ENCODE measurements at places on chromosomes 4 and X.

DNA sequence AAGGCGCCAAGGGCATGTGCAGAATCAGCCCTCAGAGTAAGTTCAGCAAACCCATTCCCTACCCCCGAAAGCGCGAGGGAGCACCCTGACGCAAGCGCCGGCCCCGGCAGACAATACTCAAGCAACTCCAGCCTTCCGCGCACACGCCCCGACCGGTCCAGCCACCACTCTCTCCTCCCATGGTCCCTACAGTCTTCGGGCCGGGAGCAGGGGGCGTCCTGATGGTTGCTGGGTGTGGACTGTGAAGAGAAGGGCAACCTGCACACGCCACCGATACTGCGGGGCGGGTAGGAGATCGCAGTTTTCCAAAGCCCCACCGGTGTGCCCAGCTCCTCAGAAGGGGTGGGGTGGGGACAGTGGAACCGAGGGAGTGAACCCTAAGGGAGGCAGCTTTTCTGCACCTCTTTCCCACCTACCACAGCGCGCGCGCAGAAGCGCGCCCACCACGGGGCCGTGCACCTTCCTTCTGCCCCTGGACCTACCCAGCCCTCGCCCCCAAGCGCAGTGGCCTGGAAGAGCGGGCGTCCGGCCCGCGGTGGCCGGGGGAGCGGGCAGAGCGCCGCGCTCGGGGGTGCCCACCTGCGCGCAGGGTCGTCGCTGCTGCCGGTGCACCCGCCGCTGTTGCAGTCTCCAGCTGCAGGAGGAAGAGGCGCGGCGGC is 650.2 kb upstream of the DIPK2B start:
- DNase-seq = peak; percentile 2

DNA sequence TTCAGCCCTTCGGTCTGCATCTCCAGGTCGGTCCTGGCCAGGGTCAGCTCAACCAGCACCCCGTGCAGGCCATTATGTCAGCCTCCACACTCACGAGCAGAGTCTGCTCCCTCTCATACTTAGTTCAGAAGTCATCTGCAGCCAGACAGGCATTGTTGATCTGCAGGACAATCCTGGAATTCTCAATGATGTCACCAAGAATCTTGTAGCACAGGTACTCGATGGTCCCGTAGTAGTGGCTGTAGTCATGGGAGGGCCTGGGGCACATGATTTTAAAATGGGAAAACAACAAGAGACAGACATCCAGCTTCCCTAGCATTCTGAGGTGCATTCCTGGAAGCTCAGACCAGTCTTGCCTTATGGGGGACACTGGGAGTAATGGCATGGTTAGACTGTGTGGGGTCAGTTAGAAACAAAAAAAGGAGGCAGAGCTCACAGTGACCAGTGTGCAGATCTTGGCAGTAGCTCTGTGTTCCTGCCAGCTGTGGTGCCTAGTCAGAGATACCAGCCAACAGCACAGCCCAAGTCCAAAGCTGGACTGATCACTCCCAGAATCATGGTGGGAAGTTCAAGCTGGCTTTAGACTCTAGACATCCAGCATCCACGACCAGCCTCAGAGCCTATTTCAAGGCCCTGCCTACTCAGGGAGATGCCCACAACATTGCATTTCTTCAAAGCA is 31.9 kb downstream of the LRIT3 start:
- no peak for DNase-seq

DNA sequence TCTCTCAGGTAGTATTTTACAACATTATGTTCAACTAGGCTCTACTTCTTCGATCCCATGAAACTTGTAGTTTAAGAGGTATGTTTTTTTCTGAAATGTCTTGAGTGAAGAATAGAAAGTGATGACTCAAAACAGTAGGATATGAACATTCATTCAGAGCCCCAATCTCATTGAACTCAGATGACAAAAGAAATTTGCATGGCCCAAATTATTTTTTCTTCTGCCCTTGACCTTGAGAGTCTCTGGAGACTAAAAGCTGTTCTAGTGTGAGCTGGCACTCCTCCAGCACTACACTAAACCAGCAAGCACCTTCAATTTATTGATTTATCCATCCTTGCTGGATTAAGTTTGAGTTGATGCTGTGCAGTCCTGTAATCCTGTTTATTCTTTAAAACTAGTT is 4.0 kb downstream of the DCLK2 start:
- DNase-seq = no peak

GRCh38 chr4:167779280-167779679 is 313.1 kb upstream of the ANXA10 start:
- no peak for DNase-seq

- peak; percentile 30 for DNase-seq
Measured at GRCh38 chr4:186249785-186250754, 15.9 kb upstream of the F11 start.

- no peak for DNase-seq
Measured at GRCh38 chr4:158816955-158817354, 48.1 kb downstream of the FNIP2 start.

- no peak for DNase-seq
Measured at GRCh38 chr4:158169931-158170690, 2.7 kb downstream of the GASK1B start.

DNA sequence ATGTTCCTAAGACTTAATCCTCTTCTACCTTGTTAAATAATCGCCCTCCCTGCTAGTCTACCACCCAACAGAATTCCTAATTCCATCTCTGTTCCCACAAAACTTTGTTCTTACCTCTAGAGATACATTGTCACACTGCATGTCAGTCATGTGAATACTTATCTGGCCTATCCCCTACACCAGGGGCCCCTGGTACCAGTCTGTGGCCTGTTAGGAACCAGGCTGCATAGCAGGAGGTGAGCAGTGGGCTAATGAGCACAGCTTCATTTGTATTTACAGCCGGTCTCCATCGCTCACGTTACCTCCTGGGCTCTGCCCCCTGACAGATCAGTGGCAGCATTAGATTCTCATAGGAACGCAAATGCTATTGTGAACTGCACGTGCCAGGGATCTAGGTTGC is 73.9 kb downstream of the APBB2 start:
- no peak for DNase-seq

- no peak for DNase-seq
Measured at GRCh38 chr4:41236032-41236431, 20.7 kb upstream of the UCHL1 start.

- DNase-seq = no peak
Measured at GRCh38 chrX:17459008-17459611, 84.1 kb downstream of the NHS start.

GRCh38 chrX:69493193-69493592 is 10.9 kb upstream of the NALF2 start:
- DNase-seq = no peak

DNA sequence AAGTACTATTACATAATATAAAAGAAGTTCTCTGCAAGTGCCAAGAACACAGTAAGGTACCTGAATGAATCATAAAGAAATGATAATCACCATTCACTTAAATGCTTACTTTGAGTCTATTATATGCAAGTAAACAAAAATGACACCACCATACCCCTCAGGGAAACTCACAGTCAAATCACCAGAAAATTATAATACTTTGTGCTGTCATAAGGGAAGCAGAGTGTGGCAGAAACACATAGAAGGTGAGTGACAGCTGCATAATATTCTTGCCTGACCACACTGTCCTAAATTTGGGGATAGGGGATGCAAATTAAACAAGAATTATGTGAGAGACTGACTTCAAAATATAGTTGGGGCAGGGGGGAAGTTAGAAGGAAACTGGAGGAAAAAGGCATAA is 12.9 kb downstream of the CCNI start:
- DNase-seq = no peak

DNA sequence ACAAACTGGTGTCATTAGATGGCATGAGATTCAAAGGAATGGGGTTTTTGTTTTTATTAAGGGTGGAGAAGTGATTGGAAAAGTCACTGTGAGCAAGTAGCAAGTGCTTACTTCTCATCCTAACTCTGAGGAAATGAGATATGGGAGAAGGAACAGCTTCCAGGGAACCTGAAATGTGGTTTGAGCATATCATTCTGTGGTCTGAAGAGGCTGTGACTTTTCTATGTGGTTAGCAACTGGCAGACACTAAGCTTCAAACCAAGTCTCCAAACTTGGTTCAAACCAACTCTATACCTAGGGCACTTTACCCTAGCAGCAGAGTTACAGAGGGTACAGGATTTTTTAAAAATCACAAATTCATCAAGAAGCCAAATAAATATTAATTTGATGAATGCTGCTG is 58.2 kb downstream of the DCLK2 start:
- peak; percentile 55 for DNase-seq

DNA sequence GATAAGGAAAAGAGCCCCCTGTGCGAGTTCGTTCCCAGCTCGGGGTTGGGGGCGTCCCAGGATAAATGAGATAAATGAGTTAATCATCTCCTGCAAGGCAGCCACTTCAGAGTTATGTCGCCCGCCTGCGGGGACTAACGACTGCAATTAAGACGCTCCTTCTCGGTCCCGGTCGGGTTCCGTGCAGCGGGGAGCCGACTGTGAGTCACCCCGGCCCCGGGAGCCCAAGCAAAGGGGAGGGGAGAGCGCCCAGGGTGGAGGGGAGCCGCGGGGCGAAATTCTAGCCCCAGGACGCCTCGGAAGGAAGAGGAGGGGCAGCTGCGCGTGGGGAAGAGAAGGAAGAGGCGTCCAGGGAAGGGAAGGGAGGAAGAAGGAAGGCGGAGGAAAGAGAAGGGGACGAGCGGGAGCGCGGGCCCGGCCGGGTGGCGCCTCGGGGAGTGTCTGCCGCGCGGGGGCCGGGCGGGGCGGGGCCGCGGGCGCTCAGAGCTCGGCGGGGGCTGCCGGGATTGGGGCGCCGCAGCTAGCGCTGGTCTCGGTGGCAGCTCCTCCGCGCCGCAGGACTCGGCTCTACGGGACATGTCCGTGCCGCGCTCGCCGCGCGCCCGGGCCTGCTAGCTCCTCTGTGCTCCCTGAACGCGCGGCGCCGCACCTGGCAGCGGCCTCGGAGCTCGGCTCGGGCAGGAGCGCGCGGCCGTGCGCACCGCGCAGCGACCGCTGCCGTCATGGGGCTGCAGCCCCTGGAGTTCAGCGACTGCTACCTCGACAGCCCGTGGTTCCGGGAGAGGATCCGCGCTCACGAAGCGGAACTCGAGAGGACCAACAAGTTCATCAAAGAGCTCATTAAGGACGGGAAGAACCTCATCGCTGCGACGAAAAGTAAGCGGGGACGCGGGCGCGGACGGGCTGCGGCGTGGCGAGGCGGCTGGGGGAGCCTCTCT is at the start of gene ARHGAP10:
Gene ARHGAP10 (plus strand): TSS at position 509 of the 938 bp plus-strand sequence. CDS start 214 bp downstream, at position 723.
- DNase-seq = peak; percentile 62

GRCh38 chr4:85965529-85965928 is 394.3 kb downstream of the MAPK10 start:
- no peak for DNase-seq

- DNase-seq = peak; percentile 56
Measured at GRCh38 chr4:183960046-183960420, 54.9 kb downstream of the STOX2 start.

DNA sequence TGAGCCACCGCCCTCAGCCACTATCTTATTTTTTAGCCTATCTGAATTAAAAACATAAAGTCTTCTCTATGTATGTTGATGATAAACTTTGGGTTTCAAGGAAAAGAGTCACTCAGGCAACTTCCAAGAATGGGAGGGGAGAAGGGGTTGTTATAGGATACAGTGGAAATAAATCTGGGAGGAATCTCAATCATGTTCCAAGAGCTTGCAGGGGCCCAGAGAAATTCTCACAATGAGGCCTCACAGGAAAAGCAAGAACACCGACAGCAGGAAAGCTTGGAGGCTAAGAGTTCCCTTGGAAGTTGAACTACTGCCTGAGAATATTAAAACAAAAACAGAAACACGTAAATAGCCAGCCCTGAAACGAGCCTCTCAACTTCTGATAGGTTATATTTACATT is 384.6 kb upstream of the IGFBP7 start:
- no peak for DNase-seq

DNA sequence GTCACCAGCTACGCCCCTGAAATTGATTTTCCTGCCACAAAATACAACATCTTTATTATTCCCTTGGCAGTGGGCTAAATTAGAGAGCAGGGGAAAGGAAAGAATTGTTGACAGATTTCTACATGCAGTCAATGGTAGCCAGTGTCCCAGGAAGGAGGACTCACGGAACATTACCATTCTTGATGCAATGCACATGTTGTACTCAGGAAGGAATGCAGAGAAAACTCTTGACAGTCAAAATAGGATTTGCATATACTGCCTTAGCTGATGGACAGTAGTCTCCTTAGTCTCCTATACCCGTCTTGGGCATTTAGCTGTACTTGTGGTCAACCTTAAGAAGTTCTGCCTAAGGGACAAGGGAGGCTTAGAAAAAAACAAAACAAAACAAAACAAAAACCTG is 158.0 kb upstream of the GYPA start:
- no peak for DNase-seq

- DNase-seq = no peak
Measured at GRCh38 chr4:78121338-78121904, 64.3 kb downstream of the FRAS1 start.

- DNase-seq = peak; percentile 1
Measured at GRCh38 chrX:85017721-85018120, 14.0 kb downstream of the APOOL start.

- DNase-seq = no peak
Measured at GRCh38 chrX:78886550-78886949, 58.6 kb upstream of the P2RY10 start.

- peak; percentile 8 for DNase-seq
Measured at GRCh38 chr4:61374447-61374891, 174.3 kb downstream of the ADGRL3 start.

- DNase-seq = peak; percentile 37
Measured at GRCh38 chr4:53273726-53274125, 92.1 kb downstream of the SCFD2 start.

DNA sequence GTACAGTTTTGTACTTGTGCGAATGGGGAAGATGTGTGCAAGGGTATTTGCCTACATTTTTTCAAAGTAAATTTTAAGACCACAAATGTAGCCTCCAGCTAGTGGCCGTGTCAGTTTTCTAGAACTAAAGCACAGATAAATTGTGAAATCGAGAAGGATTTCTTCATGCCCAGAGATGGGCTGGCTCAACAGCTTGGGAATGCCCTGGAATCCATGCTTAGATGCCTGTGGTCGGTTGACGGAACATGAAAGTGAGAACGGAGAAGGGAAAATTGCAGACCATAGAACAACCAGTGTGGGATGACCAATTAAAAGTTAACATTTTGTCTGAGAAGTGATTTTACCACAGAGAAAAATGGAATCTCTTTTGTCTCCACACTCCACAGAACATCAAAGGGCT is 73.2 kb upstream of the VCX2 start:
- DNase-seq = no peak

- DNase-seq = no peak
Measured at GRCh38 chr4:25022766-25023165, 8.0 kb downstream of the LGI2 start.

DNA sequence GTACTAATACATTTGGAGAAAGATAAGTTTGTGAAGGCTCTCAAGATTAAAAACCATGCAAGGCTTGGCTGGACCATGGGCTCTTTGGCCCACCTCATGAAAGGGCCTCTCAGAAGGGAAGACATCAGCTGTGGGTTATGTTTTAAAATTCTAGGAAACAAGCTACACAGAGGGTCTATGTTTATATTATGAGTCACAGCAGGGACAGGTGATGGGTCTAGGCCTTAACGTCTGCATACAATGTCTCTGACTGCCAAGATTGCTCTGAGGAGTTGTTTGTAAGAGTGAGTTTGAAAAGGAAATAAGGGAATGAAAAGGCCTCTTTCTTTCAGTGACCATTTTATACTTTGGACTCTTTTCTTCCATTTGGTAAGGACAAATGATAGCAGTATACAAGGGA is 77.0 kb upstream of the ARMCX2 start:
- DNase-seq = no peak

- DNase-seq = no peak
Measured at GRCh38 chr4:142312391-142312790, 533.7 kb downstream of the INPP4B start.

GRCh38 chr4:55965585-55965984 is 16.8 kb downstream of the CEP135 start:
- no peak for DNase-seq
